ENCODE measurements at places on chromosomes 4 and X.

DNA sequence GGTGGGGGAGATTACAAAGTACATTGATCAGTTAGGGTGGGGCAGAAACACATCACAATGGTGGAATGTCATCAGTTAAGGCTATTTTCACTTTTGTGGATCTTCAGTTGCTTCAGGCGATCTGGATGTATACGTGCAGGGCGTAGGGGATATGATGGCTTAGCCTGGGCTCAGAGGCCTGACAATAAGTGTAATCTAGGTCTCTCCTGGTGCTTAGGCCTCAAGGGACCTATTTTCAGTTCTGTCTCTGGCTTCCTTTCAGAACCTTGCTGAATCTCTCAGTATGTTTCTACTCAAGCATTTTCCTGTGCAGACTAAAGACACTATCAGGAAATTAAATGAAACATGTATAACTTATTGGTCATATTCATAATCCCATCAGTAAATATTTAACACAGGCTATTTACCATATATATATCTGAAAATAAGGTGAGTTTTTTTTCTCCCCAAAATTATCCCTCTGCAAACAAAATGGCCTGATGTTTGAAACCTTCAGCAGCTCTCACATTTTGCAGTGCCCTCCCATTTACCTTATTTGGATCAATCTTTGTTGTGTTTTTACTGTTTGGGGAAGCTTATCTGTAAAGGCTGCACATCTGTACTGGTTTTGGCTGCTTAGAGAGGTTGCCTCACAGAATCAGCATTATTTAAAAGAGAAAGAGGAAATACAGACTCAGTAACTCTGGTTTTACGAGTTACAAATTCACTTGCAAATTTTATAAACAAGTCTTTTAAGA lies 2.3 kb upstream of the ZCCHC4 start:
- DNase-seq: no peak

DNA sequence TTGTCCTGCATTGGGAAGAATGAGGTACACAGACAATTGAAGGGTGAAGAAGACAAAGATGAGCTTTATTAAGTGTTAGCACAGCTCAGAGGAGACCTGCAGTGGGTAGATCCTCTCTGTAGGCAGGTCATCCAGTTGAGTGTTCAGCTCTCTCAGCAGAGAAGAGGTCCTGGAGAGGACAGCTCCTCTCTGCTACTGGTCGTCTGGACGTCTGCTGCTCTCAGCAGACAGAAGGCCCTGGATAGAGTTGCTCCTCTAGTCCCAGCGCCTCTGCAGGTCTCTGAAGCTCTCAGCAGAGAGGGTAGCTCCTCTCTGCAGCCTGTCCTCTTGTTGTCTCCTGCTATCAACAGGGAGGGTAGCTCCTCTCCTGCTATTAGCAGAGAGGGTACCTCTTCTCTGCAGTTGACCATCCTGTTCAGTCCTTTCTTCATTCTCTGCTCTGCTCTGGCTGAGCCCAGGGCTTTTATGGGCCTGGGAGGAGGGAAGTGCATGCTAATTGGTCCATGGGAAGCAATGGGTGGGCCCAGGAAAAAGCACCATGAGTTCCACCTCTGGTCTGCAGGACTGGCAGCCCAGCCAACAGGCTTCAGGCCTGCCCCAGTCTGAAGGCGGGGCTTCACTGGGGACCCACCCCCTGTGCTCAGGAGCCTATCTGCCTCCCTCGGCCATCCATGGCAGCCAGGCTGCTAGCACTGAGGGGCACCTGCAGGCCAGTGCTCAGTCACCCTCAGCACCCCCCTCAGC lies 54.1 kb upstream of the IBSP start:
- DNase-seq: no peak

DNA sequence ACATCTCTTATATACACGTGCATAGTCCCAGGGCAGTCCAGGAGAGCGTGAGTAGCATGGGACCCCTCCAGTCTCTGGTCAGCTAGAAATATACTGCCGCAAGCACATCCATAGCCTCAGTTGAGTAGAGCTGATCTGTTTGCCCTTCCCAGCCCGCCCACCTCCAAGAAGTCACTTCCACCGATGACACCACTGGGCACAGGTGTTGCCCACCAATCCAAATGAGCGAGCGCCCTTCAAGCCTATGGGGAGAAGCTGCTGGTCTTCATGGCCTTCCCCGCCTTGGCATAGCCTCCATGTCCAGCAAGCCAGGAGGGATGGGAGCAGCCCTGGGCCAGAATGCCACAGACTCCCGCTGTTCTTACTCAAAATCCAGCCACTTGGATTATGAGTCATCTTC lies 10.2 kb downstream of the DUSP9 start:
- DNase-seq: no peak

DNA sequence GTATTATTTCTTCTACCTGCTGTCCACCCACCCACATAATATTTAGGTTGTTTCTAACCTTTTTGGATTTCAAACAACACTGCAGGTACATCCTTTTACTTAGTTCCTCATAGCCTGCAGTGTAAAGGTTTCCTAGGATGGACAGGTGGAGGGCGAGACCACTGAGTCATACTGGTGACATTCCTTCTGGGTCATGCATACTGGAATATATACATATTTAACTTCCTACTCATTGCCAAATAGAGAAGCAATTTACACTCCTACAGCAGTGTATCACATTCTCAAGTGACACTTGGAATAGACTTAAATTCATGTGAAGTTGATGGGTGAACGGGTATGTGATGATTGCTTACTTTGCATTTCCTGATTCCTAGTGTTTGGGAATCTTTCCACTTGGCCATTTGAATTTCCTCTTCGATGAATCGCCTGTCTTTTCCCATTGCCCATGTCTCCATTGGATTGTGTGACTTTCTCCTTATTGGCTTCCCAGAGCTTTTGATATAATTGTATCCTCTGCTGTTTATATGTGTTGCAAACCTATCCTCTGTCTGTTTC lies 8.2 kb upstream of the PPP2R2C start:
- DNase-seq: no peak

GRCh38 chrX:125405339-125405738 lies 85.7 kb downstream of the TEX13C start:
- no peak for DNase-seq

DNA sequence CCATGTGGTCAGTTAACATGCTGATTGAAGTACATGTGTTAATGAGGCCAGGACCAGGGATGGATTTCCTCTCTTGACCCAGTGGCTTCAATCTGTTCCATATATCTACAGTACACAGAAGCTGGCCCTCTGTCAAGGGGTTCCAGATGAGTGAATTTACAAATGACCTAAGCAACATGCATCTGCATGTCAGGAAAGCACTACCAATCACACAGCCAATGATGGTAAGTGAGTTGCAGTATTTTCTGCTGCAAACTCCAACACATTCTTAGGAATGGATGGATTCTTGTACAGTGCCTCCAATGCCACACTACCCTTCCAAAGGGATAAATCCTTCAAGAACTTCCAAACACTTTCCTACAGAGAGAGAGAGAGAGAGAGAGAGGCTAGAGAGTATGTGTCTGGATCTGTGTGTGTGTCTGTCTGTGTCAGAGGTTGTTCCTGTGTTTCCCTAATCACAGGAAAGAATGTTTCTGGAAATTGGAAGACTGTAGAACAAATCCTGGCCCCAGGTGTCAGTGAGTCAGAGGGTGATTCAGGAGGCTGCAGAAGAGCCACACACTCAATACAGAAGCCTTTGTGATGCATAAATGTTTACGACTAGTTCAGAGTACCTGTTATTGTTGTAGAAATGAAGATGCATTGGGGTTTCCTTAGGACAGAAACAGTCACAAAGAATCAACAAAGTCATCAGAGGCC lies 107.5 kb downstream of the GUCY2F start:
- no peak for DNase-seq

DNA sequence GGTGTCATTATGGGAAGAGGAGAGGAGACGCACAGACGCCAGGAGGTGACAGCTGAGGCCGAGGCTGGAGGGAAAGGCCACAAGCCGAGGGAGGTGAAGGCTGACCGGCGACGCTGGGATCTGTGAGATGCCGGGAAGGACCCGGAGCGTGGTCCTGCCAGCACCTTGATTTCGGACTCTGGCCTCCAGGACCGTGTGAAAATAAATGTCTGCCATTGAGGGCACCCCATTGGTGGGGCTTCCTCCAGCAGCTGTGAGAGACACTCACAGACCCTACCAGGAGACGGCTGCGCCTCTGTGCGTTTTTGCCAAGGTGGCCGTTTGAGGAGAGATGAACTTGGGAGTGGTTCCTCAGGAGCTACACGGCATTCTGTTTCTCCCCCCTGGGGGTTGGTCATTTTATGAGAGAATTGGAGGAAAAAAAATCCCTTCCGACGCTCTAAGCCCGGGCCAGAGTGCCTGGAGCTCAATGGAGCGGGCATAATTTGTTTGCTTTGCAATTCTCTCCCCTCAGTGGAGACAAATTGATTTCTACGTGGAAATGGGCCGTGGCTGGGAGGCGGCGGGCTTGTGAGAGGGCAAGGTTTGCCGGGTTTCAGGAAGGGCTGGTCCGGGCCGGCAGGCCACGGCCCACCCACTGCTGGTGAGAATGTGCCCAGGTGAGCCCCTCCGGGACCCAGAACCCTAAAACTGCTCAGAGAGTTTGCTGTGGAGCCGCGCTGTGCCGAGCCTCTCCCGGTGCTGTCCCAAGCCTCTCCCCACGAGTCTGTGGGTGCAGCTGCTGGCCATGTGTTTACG lies 53.9 kb downstream of the CPZ start:
- no peak for DNase-seq

GRCh38 chr4:183554878-183555585 lies 50.2 kb downstream of the ING2 start:
- DNase-seq: no peak

- DNase-seq: no peak
Measured at GRCh38 chr4:185183622-185184281, 20.0 kb downstream of the CFAP97 start.

- DNase-seq: no peak
Measured at GRCh38 chr4:174307694-174308093, 24.0 kb downstream of the CEP44 start.

DNA sequence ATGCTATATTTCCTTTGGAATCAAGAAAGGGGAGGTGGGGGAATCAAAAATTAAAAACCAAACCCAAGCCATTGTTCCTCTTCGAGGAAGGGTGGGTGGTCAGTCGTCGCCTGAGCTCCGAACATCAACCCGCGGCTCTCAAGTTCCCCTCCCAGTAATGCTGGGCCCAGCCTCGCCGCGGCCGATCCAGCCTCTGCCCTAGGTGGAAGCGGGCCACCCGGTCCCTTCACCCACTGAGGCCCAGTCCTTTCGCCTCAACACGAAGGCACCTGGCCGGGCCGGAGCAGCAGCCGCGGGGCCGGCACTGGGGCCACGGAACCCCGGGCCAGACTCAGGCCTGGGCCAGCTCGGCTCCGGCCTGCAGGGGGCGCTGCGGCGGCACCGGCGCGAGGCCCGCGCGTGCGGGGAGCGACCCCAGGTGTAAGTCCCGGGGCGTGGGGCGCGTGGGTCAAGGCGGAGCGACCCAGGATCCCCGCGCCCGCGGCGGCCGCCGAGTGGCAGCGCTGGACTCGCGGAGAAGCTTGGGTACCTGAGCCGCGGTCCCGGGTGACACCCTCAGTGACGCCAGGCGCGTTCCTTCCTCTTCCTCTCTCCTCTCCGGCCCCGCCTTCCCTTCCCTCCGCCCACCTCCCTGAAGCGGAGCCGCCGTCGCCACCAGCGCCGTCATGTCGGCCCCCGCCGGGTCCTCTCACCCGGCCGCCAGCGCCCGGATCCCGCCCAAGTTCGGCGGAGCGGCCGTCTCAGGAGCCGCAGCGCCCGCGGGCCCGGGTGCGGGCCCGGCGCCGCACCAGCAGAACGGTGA lies at the start of gene SEC24B:
Gene SEC24B, plus strand, starts transcription at position 611 of the 802 bp plus-strand sequence. Its CDS starts 55 bp downstream, at position 666.
- peak; percentile 78 for DNase-seq

DNA sequence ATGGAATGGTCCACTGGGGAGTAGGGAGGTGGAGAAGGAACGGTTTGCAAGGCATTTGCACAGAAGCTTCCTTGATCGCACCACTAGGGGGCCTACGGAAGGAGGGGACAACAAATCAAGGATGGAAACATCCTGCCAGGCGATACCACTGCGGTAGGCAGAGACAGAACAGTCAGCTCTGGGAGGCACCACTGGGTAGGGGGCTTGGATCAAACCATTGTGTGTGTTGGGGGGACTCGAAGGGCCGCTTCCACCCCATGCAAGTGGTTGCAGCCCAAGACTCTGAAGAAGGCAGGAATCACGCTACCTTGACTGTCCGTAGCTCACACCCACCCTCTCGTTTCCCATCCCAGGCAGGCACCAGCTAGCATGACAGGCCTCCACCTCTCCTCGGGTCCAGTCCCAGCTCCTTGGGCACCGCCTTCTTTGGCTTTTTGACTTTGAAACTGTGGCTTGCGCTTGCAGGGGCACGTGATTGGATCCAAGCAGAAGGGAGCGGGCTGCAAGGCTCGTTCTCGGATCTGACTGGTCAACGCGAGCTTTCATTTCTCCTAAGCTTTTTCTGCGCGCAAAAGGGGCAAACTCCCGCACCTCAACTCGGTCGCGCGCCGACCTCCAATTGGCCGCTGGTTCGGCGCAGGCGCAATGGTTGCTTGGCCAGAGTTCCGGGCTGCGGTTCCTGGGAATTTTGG lies 28.4 kb downstream of the GAGE1 start:
- DNase-seq: no peak

DNA sequence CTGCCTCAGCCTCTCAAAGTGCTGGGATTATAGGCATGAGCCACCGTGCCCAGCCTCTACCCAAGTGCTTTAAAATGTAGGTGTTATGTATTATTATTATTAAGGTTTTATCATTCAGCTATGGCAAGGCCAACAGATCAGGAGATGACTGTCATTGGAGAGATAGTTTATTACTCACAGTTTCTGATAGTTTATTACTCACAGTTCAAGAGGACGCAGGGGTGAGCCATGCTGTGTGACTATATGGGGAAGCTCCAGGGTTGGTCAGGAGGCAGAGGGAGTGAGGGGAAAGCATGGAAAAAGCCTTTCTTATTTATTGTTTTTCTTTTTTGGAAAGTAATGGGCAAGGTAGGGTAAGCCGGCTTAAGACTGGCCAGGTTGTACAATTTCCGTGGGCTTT lies 25.4 kb upstream of the ARSD start:
- DNase-seq: no peak

- DNase-seq: no peak
Measured at GRCh38 chr4:119678761-119679160, 50.2 kb upstream of the PDE5A start.

DNA sequence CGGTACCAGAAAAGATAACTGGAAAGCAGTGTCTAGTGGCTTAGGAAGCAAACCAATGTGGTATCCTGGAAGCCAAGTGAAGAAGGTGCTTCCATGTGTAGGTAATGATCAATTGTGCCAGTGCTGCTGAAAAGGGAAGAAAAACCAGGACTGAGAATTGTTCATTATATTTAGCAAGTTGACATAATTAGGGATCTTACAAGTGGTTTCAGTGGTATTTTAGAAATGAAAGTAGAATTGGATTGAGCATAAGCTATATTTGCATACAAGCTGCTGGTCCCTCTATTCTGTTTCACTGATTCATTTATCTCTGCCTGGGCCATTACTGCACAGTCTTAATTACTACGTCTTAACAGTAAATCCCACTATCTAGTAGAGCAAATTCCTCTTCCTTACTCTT lies 32.3 kb downstream of the PRDM8 start:
- no peak for DNase-seq

- DNase-seq: no peak
Measured at GRCh38 chr4:140106289-140106844, 47.6 kb downstream of the MAML3 start.

Measured in activated CD4-positive, alpha-beta T cell treated with anti-CD3 and anti-CD28 coated beads, Interleukin-2, amount 50 U/mL, for 24 hours (primary cell).